ENCODE measurements at places on chromosomes 3 and 15.

- no peak for DNase-seq
Observed at GRCh38 chr3:129315223-129315997, 36.7 kb downstream of the HMCES start.

DNA sequence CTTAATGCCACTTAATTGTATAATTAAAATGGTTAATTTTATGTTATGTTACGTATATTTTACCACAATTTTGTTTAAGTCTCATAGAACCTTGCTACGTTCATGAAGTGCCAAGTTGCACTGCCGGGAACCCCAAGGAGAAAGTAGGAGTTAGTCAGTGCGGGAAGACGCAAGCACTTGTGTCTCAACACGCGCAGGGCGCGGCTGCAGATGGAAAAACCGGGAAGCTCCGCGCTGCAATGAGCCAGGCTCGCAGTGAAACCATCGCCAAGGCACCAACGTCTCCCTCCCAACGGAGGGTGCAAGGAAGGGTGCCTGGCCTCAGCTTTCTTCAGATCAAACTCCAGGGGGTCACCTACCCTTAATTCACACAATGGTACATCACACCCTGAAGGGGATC, 21.6 kb downstream of the MAGI1 start:
- no peak for DNase-seq

GRCh38 chr3:28280781-28281180, 39.4 kb downstream of the CMC1 start:
- DNase-seq, result no peak

- DNase-seq, result no peak
Observed at GRCh38 chr15:68510558-68510957, 68.2 kb upstream of the CORO2B start.

- no peak for DNase-seq
Observed at GRCh38 chr15:39645138-39645975, 64.5 kb downstream of the THBS1 start.

- no peak for DNase-seq
Observed at GRCh38 chr3:163890661-163891060, 1187.6 kb downstream of the SI start.

DNA sequence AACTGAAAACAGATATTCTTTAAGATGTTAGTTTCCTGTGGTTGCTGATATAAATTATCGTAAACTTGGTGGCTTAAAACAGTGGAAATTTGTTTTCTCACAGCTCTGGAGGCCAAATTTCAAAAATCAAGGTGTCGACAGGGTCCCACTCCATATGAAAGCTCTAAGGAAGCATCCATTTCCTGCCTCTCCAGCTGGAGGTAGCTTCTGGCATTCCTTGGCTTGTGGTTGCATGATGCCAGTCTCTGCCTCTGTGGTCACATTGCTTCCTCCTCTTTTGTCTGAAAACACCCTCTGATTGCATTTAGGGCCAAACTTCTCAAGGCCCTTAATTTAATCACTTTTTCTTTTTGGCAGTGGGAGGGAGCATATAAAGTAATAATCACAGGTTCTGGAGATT, 96.8 kb downstream of the PPM1L start:
- no peak for DNase-seq

- DNase-seq, result no peak
Observed at GRCh38 chr15:55327387-55327786, 8.4 kb downstream of the PIGB start.

DNA sequence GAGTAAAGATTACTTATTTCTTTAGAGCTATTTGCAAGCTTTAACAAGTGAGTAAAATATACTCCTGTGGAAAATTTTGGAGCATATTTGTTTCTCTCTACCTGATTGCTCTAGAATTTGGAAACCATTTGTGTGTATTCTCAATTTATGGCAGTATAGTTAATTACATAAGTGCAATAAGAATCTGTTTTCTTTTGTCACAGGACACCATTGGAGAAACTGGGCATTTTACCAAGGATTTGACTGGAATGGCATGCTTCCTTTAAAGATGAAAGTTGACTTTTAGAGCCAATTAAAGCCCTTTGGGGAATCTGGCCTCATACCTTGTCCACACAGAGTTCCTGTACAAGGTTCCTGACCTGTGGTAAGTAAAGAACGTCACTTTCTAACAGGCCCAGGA, 38.4 kb downstream of the PAQR5 start:
- no peak for DNase-seq

- DNase-seq, result no peak
Observed at GRCh38 chr3:56055951-56056350, 412.3 kb downstream of the ERC2 start.

- no peak for DNase-seq
Observed at GRCh38 chr3:175307642-175308041, 448.5 kb downstream of the NAALADL2 start.

- DNase-seq, result no peak
Observed at GRCh38 chr3:23740517-23740965, 65.2 kb upstream of the UBE2E1 start.

DNA sequence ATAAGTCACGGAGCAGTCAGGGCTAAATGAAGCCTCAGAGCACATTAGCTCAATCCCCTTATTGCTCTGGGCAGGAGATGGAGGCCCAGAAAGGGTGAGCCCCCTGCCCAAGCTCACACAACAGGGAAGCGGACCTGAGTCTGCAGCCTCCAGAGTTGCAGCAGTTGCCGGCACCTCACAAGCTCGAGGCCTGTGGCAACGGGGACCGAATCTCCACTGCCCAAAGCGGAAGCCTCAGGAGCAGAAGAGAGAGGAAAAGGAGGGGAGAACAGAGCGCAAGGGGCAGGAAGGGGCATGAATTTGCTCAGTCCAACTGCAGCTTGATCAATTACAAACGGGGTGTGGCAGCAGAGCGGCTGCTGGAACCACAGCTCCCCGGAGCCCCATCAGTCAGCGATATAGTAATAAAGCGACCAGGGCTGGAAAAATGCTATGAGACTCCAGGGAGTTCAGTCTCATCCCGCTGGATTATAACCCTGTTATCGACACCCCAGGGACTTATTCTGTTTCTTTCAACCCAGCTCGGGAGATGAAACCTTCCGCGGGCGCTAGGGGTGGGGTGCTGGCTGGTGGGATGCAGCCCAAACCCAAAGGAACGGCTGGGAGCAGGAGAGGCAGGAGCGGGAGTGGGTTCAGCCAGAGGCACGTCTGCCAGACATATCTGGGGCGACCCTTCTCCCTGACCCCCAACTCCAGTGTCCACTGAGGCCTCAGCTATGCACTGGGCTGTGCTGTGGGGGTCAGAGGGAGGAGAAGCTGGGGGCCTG, 219.7 kb upstream of the LINGO1 start:
- no peak for DNase-seq

GRCh38 chr3:183378545-183378944, 49.9 kb downstream of the MCF2L2 start:
- DNase-seq, result no peak

GRCh38 chr15:43896543-43896942, 69.7 kb downstream of the WDR76 start:
- DNase-seq, result no peak

DNA sequence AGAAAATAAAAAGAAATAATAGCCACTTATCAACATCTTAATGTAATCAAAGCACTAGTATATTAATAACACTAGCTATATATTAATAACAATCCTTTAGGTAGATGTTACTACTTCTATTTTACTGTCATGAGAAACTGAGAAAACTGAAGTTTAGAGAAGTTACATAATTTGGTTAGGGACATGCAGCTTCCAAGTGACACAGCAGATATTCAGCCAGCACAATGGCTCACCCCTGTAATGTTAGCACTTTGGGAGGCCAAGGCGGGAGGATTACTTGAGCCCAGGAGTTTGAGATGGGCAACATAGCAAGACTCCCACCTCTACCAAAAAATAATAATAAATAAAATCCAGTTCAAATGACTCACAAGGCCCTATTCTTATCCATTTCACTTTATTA, 1.9 kb upstream of the UBR1 start:
- DNase-seq, result no peak

GRCh38 chr3:194817936-194818335, 132.3 kb downstream of the FAM43A start:
- DNase-seq, result no peak

- peak; percentile 54 for DNase-seq
Observed at GRCh38 chr3:117059067-117059955, 349.7 kb downstream of the TUSC7 start.

DNA sequence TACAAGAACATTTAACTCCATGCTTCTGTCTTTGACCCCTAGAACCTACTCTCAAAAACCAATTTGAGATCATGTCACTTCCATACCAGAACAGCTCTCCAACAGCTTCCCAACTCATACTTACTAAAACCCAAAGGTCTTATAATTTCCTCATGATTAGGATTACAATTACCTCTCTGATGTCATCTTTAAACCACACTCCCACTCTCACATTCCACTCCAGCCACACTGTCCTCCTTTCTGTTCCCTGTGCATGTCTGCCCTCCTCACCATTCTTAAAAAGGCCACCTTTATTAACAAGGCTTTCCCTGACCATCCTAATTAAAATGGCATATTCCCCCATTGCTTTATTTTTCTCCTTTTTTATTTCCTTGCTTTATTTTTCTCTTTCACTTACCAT, 18.9 kb downstream of the PHC3 start:
- DNase-seq, result no peak

GRCh38 chr3:98697225-98697624, 65.9 kb upstream of the ST3GAL6 start:
- DNase-seq, result no peak

GRCh38 chr15:60396100-60396499, 1.7 kb downstream of the ANXA2 start:
- DNase-seq, result no peak

GRCh38 chr3:122403489-122403888, 12.4 kb downstream of the WDR5B start:
- no peak for DNase-seq

DNA sequence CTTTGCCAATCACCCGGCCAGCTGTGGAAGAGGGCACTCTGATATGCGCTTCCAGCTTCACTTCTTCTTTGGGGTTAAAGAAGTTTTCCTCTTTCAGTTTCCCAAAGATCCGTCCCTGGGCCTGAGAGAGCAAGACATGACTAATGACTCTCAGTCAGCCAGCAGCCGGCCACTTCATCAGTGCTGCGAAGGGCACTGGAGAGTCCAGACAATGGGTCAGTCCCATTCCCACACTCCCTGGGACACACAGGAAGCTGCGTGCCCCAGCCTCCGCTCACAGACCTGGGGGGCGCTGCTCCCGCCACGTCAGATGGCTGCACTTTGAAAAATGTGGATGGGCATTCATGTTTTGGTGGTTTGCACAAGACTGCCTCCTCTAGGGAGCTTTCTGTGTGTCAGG, 63.3 kb downstream of the SENP2 start:
- no peak for DNase-seq

DNA sequence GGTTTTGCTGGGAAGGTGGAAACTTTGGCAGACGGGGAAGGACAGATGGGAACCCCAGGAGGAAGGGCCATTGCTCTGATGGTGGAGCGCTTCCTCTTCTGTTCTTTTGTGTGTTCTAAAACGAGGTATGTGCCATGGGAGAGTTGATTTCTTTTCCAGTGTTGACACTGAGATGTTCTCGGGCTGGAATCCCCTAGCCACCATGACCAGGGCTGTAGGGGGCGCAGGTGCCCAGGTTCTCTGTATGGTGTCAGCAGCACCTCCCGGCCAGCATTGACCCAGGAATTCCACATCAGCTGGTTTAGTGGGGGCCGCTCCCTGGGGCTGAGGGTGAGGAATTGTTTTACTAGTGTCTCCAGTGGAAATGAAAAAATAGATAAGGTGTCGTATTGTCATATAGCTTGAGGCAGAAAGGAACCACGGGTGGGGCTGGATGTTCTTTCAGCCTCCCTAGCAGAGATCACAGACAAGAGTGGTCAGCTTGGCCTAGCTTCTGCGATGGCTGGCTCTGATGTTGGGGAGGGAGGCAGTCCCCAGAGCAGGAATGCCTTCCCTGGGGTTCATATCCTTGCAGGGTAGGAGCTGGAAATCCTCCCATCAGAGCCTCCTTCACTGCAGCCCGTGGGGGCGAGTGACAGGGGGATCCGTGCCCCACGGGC, 34.2 kb upstream of the ACAD9 start:
- DNase-seq, result no peak

- no peak for DNase-seq
Observed at GRCh38 chr3:115832265-115832664, 209.0 kb downstream of the GAP43 start.

DNA sequence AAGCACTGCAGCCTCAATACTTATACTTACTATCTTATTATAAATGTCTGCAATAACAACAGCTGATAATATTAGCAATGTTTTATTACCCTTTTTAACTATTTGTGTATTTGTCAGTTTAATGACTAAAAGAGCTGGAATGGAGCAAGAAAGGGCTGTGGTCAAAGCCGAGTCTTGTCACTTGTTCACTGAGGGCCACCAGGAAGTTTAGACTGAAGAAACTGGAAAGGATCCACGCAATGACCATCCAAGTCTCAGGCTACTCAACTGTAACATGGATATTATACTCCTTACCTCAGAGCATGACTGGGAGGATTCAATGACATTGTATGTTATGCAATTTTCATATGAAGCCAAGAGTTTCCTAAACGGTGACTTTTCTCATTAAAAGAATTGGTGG, 90.4 kb downstream of the TJP1 start:
- no peak for DNase-seq

DNA sequence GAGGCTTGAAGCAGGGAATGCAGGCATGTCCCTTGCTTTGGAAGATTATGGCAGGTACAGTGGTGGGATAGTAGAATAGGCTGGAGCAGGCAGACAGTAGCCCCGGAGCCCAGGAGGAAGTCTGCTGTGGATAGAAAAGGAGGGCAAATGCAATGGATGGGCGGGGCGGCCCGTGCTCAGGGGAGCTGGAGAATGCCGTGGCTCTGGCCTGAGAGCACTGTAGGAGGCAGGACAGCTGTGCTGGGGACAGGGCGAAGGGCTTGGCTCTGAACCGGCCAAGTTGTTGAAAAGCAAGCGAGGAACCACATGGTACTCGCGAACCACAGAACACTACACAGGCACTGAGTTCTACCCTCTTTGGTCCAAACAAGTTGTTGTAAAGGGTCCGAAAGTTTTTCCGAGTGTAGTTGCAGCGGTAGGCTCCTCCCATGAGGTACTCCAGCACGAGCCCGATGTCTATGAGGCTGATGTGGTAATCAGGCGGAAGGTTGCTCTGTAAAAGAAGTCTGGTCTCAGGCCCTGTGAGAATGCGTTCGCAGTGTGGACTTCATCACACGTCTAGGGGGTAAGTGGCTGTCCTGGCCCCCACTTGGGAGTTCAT, 54.7 kb downstream of the TRPM1 start:
- no peak for DNase-seq

Measured in NCI-H2029 treated with DMSO at 0.1 percent for 48 hours (cell line).